ENCODE measurements at places on chromosomes 6 and 20.

GRCh38 chr20:33569802-33570391 lies 80.0 kb downstream of the CBFA2T2 start:
- no peak for ATAC-seq

DNA sequence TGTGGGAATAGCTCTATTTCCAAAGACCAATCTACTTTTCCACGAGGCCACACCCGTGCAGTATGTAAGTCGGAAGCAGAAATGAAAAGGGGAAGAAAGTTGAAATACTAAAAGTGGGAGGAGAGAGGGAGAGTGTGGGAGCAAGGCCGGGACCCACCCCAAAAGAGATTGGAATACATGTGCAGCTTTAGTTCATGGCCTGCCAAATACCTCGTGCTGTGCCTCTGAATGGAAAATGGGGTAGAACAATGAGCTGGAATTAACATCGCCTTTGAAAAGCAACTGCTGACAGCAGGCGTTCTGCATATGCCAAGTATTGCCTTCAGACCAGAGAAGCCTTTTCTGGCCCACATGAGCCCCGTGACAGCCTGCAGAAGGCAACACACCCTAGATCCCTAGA lies 155.6 kb downstream of the CD83 start:
- no peak for ATAC-seq

DNA sequence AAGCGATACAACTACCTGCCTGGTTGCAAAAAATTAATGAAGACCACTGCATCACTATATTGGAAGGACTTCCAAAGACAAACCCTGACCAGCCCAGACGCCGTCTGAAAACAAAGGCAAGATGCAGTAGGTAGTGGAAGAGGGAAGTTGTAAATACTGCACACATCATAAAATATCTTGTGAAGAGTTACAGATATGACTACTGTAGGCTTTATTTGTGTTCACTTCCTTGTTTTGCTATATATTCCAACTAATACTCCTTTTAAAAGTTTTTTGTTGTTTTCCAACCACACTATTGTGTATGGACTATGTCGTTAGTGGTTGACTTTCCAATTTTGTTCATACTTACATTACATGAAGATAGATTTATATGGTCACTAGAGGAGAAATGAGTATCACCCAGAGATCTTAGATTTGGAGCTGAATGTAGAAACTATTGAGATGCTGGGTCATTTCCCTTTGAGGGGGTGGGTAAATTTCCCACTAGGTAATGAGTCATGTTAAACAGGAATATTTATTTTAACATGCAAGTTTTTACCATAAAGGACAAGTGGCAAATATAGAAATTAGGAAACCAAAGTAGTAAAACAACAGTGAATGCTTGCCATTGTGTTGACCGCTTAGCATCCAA lies 16.6 kb upstream of the TXLNB start:
- no peak for ATAC-seq

DNA sequence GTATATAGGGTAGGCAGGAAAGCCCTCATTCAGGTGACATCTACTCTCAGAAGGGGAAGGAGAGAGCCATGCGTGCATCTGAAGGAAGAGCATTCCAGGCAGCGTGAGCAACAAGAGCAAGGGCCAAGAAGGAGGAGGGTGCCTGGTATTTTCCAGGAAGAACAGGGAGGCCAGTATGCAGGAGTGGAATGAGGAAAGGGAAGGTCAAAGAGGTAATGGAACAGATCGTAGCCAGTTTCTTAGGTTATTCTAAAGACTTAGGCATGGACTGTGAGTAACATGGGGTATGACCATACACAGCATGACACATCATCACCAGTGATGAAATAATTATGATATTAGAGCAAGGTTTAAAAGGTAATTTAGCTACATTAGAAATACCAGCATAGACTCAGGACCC lies 24.1 kb downstream of the ALDH8A1 start:
- ATAC-seq: no peak

- ATAC-seq: no peak
Measured at GRCh38 chr6:41266541-41266940, 19.9 kb downstream of the TREM1 start.

DNA sequence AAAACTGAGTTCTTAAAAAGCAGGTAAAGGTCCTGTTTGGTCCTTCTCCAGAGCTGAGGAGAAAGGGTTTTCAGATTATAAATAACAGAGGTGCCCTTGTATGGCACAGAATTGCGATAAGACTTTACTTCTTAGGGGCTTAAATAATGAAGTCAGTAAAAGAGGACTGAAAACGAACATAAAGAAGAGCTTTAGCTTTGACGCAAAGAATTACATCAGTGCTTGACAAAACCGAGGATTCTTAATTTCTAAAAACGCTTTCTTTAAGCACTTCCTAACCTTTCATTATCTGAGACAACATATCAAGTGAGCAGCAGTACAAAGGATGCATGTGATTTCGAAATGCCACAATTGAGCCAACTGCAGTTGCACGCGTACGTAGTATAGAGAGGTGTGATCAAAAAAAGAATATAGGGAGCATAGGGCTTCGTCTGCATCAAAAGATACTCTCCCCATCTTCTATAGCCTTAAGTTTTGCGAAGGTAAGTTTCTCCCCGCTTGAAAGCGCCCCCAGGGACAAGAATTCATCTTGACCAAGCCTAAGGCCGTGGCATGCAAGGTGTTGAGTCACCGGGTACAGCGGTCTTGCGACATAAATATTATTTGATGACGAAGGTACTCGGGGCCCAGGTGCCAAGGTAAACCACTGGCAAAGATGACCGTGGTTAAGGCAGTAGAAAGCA lies 778 bp upstream of the LOC128125822 start:
- ATAC-seq: peak; percentile 18

- no peak for ATAC-seq
Measured at GRCh38 chr6:6466967-6467761, 121.4 kb upstream of the LY86 start.

DNA sequence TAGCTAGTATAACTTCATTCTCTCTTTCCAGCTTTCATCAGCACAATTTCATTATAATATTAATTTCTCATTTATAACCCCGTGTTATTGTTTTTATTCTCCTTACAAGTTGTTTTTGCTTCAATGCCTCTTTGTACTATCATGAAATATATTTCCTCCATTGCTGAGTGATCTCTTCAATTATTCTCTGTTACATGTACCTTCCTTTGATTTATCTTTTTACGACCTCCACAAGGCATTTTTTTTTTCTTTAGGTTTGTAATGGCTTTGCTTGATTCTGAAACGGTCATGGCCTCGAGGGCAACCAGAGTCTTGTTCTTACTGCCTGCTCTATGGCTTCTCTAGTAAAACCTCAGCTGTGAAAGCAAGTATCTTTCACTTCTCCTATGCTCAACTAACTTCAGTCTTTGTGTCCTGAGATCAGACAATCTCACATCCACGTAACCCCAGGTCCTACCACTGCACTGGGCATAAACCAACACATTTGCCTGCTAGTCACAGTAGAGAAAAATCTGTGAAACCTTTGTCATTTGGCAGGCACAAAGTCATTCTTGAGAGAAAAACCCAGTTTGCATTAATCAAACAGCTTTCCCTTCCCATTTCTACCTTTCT lies 119.9 kb downstream of the UST start:
- ATAC-seq: no peak

DNA sequence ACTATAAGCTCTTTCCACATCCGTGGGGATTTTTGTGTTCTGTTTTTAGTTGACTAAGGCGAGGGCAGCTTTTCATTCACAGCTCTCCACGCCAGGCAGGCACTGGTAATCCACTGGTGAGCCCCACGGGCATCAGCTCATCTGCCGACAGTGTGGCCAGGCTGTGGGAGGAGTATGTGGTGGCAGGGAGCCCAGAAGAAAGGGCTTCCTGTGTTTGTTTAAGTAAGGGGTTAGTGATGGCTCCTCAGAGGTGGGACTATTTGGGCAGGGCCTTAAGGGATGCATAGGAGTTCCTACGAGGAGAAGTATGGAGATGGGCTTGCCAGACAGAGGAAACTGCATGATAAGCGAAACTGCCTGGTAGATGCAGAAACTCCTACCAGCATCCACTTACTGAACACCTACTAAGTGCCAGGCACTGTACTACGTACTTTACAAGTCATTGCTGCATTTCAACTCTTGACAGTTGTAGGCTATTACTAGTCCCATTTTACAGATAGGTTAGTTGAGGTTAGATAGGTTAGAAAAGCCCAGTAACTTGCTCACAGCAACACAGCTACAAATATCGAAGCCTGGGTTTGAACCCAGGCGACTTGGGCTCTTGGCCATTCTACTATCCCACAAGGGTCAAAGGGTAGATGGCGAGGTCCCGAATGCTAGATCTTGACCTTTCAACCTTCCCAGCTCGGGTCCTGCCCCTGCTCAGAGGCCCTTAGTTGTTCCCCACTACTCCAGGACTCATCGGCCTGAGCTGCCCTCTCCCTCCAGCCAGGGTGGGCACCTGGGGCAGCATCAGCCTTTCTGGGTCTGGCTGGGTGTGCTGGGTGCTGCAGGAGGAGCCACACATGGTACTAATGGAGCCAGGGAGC lies 55.1 kb downstream of the CEBPB start:
- no peak for ATAC-seq

GRCh38 chr20:16714751-16715150 lies 15.1 kb upstream of the SNRPB2 start:
- ATAC-seq: no peak

DNA sequence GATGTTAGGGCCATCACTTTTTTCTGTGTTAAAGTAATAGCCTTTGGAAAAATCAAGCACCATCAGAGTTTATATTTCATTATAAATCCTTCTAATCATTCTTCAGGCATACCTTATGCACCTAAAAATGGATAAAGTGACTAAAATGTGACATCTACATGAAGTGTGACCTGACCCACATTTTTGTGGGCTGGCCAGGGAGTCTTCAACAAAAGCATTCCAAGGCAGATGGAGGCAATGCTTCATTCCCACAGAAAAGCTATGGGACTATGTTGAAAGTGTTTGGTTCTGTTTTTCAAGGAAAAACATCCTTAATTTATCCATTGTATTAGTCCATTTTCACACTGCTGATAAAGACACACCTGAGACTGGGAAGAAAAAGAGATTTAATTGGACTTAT lies 58.8 kb upstream of the LTV1 start:
- ATAC-seq: no peak

DNA sequence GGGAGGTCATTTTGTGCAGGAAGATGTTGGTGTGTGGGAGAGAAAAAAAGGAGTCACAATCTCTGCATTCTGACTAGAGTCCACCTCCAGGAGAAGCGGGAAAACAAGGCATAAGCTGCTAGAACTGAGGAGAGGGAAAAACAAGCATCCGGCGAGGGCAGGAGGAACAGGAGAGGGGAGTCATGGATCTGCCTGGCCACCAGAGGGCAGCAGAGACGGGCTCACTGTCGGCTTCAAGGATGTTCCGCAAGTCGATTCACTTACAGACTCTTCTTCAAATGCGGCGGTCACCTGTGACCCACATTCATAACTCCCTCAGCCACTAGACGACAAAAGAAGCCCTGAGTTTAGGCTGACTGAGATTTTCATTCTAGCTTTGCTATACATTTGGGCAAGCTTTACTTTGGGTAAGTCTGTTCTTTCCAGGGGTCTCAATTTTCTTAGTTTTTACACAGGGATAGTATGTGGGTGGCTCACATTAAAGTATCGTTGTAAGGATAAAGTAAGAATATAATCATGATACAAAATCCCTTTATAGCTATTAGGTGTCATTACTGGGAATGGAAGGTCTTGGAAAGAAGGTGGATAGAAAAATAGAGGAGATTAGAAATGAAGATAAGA lies 6.6 kb upstream of the BTNL2 start:
- ATAC-seq: peak; percentile 86

- ATAC-seq: no peak
Measured at GRCh38 chr6:31945507-31946369, at the start of gene CFB. TSS of gene CFB (plus strand) at chr6:31946095. CDS start at chr6:31946222, 127 bp downstream.

DNA sequence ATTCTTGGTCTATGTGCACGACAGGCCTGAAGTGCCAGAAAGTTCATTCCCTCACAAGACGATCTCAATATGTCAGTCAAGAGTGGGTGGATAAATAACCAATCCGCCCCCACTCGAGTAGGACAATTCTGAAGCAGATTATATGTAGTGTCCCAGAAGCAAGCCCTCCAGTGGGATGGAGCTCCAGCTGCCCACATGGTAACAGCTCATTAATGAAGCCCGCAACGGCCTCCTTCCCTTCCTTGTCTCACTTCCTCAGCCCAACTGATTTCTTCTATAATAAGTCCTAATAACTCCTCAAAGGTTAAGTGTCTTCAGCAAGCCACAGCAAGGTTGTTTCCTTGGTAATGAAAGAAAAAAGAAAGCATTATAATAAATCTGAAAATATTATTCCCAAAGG lies 82.1 kb upstream of the F13A1 start:
- no peak for ATAC-seq

- ATAC-seq: no peak
Measured at GRCh38 chr6:160356074-160356744, 8.0 kb downstream of the SLC22A3 start.

DNA sequence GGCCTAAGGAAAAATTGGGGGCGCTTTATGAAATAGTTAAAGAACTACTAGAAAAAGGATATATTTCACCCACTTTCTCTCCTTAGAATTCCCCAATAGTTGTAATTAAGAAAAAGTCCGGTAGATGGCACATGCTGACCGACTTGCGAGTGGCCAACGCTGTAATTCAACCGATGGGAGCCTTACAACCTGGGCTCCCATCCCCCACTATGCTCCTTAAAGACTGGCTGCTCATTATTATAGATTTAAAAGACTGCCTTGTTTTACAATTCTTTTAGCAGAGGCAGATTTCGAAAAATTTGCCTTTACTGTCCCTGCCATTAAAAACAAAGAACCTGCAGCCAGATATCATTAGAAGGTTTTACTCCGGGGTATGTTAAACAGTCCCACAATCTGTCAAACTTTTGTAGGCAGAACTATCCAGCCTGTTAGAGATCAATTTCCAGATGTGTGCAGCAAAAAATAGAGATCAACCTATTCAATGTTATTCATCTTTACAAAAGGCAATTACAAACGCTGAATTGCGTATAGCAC lies 58.5 kb upstream of the PRSS16 start:
- ATAC-seq: peak; percentile 73

- ATAC-seq: peak; percentile 76
Measured at GRCh38 chr6:160791981-160792418, 90.0 kb downstream of the PLG start.

- ATAC-seq: no peak
Measured at GRCh38 chr6:47276377-47276776, 33.3 kb downstream of the TNFRSF21 start.

DNA sequence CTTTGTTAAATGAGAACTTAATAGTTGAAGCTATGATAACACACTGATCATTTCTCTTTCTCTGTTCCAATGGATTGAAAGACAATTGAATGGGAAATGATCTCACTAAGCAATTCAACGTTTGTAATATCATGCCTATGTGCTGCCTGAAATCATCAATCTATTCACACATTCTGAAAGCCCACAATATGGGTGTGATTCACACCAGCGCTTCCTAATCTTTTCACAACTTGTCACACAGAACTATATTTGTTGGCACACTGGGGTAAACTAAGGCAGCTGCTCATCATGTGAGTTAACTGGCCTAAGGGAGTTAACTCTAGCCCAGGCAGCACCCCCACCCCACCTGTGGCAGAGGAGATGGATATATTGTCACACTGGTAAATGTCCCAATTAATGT lies 37.1 kb upstream of the UTRN start:
- ATAC-seq: peak; percentile 58
